ENCODE measurements at places on chromosomes 1 and 21.

DNA sequence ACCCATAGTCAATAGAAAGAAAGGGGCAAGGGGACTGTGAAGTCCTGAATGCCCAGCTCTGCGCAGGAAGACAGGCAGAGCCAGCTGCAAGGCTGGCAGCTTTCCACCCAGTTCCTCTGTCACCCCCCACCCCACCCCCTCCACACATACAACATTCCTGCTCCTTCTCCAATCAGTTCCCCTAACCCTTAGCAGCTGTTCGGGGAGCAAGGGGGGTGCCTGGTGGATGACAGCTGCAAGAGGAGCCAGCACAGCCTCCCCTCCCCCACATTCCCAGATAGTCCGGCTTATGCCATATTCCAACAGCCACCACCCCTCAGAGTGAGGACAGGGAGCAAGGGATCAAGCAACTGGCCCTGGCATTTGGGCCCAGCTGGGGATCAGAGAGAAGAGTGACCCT, 9.7 kb downstream of the ARHGEF2 start:
- DNase-seq: no peak

GRCh38 chr1:161398900-161399256, 31.2 kb upstream of the CFAP126 start:
- no peak for DNase-seq

DNA sequence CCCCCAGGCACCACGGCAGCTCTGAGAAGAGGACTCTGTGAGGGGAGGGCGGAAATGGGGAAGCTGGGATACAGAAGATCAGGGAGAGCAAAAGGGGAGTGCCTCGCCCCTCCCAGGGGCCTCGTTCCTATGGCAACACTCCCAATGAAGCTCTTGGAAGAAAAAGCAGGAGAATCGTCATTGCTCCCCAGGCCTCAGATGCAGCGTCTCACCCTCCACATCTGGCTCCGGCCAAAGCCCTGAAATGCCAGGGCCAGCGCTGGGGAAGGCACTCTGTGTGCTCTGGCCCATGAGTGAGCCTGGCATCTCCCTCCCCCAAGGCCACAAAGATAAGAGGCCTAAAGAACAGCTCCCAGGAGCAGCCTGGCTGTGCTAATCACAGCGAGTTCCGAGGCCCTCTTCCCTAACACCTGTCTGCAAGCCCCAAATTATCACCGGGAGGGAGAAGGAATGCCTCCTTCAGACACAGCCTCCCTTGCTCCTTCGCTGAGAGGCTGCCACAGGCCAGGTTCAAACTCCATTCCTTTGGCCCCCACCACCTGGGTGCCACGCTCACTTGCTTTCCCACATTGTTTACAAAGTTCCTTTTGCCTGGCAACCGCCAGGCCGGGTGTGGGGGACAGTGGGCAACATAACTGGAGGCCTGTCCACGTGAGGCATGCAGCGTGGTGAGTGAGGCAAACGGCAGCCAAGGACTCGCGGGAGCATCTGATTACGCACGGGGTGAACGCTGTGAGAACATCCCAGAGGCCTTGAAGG, 27.8 kb downstream of the ECE1 start:
- no peak for DNase-seq

GRCh38 chr1:91672601-91673161, 172.0 kb downstream of the CDC7 start:
- no peak for DNase-seq

GRCh38 chr1:92929461-92929860, 31.8 kb downstream of the DIPK1A start:
- DNase-seq: no peak

GRCh38 chr1:93751377-93752250, 70.0 kb upstream of the BCAR3 start:
- no peak for DNase-seq

- no peak for DNase-seq
Observed at GRCh38 chr1:1616045-1616790, 918 bp downstream of the MIB2 start.

DNA sequence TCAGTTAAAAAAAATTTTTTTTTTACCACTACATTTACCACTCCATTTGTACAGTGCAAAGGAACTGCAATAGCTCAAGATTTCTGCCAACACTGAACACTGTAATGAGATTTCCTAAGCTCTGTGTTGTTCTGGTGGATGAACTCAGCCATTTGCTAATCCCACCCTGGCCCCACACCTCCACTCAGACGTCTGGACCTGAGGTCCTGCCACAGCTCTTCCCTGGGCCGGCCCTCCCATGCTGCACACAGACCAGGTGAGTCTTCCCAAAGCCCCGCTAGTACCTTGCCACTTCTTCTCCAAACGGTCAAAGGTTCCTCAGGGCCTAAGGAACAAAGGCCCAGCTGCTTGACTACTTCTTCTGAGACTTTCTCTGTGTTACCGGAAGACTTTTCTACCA, 56.4 kb downstream of the SLC45A1 start:
- DNase-seq: no peak

- no peak for DNase-seq
Observed at GRCh38 chr1:109214695-109215623, 1.2 kb downstream of the SARS1 start.

DNA sequence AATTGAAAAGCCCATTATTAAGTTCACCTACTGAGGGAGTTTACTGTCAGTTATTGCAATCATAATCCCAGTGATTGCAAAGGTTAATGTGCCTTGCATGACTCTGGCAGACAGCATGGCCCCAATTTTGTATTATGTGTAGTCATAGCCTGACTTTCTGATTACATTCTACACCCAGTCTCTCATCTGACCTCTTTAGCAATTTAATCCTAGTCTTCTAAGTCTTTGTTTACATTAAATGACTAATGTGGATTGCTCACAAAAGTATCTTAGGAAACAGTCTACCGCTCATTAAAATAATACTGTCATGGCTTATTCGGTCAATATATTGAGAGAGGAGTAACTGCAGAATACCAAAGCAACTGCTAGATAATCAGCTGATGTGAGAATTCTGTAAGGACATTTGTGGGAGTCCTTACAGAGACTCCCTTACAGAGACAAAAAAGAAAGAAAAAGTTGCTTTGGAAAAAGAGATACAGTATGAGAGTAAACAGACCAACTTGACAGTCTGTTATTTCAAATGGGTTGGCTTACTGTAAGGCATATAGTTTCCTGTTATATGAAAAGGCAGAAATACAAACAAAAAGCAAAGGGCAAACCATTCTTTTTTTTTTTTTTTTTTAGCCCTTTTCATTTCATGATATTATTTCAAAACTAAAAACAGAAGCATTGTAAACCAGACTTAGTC, 42.8 kb downstream of the SMG7 start:
- no peak for DNase-seq

- no peak for DNase-seq
Observed at GRCh38 chr1:67759692-67760029, 73.6 kb downstream of the GNG12 start.

DNA sequence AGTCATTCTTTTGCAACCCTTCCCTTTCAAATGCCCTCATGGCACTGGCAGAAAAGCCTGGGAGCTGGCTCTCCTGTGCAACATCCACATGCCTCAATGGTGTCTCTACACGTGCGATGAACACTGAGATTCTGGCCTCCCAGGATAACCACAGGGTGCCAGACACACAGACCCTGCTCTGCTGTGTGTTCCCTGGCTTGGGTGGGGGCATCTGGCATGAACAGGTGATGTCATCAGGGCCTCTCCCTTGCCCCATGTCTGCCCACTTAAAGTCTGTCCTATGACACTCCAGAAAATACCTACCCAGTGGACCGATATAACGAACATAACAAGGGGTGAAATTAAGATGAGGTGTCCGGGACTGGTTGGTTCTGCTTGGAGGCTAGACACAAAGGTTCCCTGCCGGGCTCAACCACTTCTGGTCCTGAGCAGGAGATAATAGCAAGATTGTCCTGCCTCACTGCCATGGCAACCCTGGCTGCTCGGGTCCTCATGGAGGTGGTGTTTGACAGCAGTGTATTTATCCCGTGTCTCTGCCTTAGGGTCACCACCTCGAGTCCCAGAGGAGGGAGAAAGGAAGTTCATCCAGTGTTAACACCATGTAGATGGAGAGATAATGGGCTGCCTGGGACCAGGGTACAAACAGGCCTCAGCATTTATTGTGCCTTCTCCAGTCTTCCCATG, 19.3 kb downstream of the INSRR start:
- DNase-seq: no peak

GRCh38 chr1:118302145-118302544, 117.1 kb upstream of the SPAG17 start:
- DNase-seq: no peak

DNA sequence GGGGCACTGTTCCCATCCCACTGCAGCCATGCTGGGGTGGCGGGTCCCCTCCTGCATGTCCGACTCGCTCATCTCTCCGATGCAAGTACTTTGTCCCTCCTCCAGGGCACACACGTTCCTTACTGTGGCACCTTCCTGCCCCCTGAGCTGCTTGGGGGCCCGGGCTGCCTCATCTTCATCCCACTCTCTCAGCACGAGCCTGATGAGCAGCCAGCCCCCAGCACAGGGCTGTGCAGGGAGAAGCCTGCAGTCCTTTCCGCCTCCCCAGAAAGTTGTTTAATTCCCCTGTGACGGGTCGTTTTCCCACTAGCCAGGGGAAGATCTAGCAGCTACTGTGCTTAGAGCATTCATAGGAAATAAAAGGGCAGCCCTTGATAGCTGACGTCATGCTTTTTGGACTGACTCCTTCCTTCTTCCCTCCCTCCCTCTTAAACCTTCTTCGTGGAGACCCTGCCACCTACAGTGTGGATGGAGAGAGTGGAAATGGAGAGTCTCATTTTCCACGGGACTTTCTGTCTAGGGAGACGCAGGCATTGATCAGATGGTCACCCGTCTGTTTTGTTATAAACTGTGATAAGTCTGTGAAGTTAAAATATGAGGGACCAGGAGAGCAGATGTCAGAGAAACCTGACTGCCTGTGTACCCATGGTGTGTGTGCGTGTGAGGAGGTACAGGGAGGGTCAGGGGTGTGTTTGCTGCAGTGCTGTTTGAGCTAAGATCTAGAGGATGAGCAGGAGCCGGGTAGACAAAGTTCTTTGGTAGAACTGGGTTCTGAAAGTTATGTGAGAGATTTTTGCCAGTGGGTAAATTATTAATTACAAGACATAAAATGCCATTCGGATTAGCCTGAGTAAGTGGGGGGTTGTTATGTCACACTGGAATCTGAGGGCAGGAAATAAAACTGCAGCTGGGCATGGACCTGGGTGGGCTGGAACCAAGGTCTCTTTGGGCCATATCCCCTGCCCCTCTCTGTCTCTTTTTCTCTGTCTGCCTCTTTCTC, 34.3 kb downstream of the GPR137B start:
- no peak for DNase-seq

GRCh38 chr1:208040821-208041297, 129.9 kb upstream of the CD34 start:
- DNase-seq: no peak

DNA sequence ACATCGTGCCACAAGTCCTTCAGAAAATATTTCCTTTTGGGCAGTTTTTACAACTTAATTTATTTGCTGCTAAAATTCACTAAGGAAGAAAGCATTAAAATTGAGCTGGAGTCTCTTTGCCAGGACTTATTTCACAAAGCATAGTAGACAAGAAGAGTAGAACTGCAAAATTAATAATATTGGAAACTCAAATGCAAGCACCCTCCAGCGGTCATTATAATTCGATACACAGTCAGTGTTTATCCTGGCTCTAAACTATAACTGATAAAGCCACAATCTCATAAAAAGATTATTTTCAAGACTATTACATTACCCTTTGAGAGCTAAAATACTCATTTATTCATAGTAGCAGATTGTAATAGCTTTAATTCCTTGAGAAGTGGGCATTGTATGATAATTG, 655.4 kb downstream of the RWDD3 start:
- no peak for DNase-seq

- DNase-seq: no peak
Observed at GRCh38 chr1:39900662-39901463, 854 bp downstream of the MYCL start.

GRCh38 chr1:40404670-40405462, 31.3 kb downstream of the SMAP2 start:
- DNase-seq: no peak

DNA sequence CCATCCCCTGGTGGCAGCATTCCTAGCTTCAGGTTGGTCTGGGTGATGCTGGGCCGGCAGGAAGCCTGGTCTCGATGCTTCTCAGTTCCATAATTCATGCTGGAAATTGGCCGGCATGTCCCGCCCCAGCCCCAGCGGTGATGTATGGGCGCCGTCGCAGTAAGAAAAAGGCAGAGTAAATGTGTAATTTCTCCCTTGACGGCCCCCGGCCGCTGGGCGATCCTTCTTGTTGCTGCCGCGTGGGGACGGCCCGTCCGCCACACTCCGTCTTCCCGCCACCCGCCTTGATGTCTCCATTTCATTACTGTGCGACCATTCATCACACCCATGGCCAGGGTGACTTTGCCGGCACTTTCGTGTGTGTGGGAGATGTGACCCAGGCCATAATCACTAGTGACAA, 8.5 kb downstream of the DMAP1 start:
- DNase-seq: no peak

DNA sequence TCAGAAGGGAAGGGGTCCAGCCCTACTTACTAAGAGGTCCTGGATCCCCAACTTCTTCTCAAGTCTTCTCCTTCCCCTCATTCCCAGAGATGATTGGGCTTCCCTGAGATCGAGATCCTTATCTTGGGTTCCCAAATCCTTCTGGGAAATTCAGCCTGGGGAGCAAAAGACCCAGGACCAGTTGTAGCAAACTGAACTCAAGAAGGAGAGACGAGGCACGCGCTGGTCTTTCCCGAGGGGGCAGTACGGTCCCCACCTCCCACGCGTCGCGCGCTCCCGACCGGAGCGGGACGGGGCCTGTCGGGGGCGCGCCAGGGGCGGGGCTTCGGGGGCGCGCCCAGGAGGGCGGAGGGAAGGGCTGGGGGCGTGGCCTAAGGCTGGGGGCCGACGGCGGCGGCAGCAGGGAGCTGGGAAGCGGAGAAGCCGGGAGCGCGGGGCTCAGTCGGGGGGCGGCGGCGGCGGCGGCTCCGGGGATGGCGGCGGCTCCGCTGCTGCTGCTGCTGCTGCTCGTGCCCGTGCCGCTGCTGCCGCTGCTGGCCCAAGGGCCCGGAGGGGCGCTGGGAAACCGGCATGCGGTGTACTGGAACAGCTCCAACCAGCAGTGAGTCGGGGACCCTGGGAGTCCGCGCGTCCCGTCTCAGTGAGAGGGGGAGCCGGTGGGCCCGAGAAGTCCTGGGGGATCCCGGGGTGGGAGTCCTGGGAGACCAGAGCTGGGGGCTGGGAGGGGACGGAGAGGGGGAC, at the start of gene EFNA3:
Gene EFNA3, plus strand, starts transcription at position 369 of the 741 bp plus-strand sequence. Its CDS starts 105 bp downstream, at position 474.
- DNase-seq: peak; percentile 51

GRCh38 chr1:56284928-56285327, 294.4 kb downstream of the PLPP3 start:
- no peak for DNase-seq

- no peak for DNase-seq
Observed at GRCh38 chr1:198024782-198025181, 107.6 kb downstream of the LHX9 start.

DNA sequence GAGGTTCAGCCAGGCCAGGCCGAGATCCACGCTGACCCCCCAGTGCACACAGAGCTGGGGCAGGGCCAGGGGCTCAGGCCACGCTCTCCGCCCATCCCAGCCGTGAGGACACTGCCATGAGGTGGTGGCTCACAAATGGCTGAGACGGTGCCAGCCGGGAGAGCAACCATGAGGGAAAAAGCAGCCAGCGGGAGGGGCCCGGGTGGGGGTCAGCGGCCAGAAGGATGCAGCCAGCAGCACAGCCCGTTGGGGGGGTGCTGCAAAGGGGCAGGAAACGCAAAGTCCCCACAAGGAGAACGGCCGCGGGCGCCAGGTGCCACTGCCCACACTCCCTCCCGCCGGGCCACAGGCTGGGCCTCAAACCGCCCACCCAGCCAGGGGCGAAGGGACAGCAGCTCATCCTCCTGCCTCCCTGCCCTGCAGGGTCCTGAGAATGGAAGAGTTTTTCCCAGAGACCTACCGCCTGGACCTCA, 8.3 kb downstream of the TTLL10 start:
- DNase-seq: no peak

All from activated T-helper 1 cell treated with anti-CD3 and anti-CD28 coated beads, Interleukin-2, amount 50 U/mL, for 16 hours (primary cell).